ENCODE measurements at places on chromosomes 13 and 19.
A peak's percentile ranks its signal among the peaks of the same experiment; 100 is the strongest.

DNA sequence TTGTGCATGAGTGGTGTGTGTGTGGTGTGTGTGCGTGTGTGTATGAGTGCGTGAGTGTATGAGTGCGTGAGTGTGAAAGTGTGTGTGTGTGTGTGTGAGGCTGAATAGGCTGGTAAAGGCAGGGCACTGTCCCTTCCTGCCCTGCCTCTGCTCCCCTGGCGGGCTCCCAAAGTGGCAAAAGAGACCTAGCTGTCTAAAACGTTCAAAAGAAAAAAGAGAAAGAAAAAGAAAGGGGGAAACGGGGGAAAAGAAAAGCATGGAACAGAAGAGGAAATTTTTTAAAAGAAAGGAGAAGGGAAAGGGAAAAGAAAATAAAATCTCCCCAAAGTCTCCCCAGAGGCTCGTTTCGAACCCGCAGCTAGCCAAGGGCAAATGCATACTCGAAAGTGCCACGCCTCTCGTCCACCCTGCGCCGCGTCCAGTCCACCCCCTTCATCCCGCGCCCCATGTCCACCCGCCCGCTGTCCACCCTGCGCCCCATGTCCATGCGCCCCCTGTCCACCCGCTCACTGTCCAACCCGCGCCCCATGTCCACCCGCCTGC, 37.0 kb upstream of the FLT1 start:
- DNase-seq, result peak; percentile 13

DNA sequence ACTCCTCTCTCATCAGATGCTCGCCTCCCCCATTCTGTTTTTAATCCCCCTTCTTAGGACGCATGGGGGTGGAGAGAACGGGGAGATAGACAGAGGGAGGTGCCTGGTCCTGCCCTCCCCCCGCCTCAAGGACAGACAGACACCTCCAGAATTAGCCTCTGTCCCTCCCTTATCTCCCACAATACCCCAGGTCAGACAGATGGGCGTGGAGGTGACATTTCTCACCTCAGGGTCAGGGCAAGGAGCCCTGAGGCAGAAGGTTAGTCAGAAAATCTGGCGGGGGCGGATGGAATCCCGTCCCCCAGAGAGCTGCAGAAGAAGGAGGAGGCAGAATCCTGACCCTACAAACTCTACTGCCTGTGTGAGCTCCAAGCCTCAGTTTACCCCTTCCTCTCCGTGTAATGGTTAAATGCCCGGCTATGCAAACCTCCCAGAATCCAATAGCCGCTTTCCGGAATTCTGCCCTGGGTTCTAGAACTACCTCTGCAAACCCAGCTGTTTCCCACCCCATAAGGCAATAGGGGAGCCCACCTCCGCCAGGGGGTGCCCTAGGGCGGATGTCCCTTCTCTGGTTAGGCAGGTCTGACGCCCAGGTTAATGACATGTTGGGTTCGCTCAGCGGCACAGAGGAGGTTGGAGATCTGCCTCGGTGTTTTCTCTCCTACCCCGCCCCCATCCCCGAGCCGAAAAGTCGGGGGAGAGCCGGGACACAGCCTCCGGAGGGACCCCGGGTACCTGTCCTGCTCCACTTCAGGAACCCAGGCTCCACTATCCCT, 900 bp downstream of the PPP1R13L start:
- peak; percentile 43 for DNase-seq

DNA sequence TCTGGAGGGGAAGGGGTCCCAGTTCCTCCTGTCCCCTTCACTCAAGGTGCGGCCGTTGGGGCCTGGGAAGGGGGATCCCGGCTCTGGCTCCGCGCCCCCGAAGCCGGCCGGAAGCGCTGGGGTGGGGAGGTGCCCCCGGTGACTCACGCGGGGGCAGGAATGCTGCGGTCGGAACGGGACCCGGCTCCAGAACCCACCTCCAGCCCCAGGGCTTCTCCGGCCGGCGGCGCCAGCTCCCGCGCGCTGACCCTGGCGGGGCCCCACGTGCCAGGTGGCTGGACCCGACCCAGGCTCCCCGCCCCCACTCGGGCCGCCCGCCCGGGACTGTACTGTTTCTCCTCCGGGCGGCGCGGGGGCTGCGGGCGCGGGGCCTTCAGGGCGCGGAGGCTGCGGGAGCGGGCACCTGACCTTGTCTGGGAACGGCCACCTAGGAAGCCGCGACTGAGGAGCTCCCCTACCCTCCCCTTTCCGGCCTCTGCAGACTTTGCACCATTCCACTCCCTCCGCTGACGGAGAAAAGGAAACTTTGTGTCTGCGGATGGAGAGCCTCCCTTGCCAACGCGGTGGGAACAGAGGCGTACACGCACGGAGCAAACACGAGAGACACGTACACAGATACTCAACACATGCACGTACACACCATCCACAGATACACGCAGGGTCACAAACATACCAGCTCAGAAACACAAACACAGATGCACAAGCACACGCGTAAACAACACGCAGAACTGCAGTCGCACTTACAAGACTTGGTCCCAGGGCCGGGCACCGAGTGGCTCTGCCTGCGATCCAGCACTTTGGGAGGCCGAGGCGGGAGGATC, 7.2 kb downstream of the AXL start:
- DNase-seq, result peak; percentile 96

DNA sequence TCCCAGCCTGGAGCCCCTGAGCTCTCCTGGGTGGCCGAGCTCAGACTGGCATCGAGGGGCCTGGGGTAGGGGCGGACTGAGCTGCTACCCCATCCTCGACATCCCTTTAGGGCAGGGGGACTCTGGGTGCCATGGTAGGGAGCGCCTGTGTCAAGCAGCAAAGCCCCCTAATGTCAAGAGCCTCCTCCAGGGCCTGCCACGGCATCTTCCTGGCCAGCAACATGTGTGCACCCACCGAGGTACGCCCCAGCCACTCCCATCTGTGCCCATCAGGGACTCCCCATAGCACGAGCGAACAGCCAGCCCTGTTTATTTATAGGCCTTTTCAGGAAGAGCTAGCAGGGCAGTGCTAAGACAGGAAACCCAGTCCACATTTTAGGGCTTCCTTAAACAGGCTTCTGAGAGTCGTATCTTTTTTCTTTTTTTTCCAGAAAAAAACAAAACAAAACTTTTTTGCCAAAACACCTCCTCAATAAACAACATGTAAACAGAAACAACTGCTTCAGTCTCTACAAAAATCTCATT, 14.3 kb downstream of the LRP3 start:
- no peak for DNase-seq

DNA sequence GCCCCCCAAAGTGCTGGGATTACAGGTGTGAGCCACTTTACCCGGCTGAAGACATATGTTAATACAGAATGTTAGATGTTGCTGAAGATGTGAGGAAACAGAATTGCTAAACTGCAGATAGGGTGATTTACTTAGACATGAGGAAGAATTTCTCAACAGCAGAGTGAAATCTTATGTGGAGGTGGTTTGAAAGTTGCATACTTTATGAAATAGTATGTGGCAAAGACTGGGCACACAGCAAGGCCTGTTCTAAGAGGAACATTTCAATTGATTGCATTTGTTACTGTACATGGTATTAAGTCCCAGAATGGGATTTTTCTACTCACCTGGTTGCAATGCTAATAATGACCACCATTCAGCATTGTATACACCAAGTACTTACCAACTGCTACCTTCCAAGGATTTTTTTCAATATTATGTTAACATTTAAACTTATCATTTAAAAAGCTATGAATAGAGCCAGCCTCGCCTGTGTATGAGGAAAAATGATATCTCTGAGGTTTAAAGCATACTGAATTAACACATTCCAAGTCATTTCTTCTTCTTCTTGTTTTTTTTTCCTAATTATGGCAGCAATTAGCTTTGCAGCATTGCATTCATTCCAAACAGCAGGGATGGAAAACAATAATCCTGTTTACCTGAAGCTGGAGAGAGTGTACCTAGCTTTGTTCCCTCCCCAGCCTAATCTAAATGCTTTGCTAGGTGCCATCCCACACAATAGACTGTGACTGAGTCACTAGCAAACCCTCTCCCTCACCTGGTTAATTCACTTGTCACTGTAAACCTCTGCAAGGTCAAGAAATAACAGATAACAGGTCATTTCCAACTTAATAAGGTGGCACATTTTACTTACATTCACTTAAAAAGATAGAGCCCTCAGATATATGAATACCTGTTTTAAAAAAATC, 19.4 kb upstream of the KLF5 start:
- DNase-seq, result no peak

DNA sequence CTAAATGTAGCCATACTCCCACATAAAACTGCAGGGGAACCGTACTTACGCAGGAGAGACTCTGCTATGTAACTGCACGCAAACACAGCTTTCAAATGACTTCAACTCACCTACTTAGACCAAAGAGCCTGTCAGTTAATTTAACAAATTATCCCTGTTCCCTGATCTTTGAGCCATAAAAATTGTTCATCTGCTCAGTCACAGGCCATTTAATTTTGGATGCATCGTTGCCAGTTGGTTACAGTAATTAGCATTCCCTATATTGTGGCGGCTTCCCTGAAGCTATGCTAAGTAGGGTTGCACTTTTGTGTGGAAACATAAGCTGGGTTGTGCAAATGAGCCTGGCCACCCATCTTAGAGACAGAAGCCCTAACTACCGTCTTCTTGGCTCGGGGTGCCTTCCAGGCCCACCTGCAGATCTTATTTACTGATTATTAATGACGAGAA, 21.2 kb upstream of the OBI1 start:
- DNase-seq, result no peak

- DNase-seq, result no peak
Measured at GRCh38 chr19:30690935-30691818, 319.0 kb downstream of the ZNF536 start.

DNA sequence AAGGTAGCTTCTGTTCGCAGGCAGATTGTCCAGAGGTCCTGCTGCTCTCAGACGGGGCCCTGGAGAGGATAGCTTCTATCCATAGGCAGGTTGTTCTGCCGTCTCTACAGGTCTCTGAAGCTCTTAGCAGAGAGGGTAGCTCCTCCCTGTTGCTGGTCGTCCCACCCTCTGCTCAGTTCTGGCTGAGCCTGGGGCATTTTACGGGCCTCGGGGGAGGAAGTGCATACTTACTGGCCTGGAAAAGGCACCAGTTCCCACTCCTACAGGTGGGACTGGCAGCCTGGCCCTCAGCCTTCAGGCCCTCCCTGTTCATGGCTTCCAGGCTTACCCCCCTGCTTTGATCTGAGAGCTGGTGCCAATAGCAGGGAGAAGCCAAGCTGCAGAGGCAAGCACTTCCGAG, 42.3 kb downstream of the USPL1 start:
- DNase-seq, result no peak

- DNase-seq, result no peak
Measured at GRCh38 chr13:85314686-85315085, 484.5 kb downstream of the SLITRK6 start.

DNA sequence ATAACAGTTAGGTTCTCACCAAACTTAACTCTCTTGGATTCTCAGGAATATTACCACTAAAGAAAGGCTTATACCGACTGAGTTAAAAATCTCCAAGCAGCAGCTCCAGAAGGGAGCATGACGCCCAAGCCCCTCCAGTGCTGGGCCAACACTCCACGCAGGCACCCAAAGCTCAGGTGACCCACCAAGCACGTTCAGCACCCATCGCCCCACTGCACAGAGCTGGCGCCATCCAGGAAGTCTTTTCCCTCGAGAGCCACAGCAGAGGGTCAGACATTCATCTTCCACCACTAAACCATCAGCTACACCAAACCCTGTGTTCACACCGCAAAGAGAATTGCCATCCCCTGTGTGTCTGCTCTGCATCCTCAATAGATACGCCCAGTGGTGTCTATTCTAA, 65.7 kb downstream of the SOX1 start:
- DNase-seq, result no peak

GRCh38 chr13:89057862-89058261, 1386.7 kb downstream of the SLITRK5 start:
- DNase-seq, result no peak

DNA sequence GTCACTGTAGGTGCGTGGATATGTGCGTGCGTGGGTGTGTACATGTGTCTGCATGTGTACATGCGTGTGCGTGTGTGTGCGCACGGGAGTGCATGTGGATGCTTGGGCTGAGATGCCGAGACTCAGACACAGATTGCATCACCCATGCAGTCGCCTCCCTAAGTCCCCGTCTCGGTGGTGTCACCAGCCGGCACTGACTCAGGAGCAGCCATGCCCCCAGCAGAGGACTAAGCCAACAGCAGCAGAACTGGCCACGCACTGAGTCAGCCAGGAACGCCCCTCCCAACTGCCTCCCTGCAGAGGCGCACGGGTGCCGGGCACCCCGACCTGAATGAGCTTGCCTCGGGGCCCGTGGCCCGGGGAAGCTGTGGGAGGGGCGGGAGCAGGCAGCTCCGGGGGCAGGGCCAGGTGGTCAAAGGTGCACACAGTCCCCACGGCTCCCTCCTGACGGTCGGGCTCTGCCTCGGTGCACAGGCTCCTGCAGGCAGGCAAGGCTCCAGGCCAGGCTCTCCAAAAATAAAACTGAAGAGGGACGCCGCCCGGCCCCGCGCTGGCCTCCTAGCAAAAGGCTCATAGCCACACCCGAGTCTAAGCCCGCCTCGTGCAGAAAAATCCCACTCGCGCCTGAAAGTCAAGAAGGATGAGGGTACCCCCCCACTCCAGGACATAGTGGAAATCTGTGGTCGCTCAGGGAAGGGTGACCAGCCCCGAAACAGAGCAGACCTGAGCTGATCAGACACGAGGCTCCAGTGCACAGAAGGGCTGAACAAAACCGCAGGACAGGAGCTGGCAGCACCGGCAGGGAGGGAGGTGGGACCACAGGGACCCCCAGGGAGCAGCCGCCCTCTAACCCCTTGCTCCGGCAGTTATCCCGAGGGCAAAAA, 49.2 kb downstream of the GADD45B start:
- DNase-seq, result peak; percentile 96
